T-helper 22 cell (primary cell): ENCODE measurements at places on chromosomes 7 and 10.

GRCh38 chr7:102061354-102061945 is 225.2 kb upstream of the SH2B2 start:
- DNase-seq, result no peak

GRCh38 chr7:128800567-128800966 is 8.8 kb downstream of the CCDC136 start:
- no peak for DNase-seq

DNA sequence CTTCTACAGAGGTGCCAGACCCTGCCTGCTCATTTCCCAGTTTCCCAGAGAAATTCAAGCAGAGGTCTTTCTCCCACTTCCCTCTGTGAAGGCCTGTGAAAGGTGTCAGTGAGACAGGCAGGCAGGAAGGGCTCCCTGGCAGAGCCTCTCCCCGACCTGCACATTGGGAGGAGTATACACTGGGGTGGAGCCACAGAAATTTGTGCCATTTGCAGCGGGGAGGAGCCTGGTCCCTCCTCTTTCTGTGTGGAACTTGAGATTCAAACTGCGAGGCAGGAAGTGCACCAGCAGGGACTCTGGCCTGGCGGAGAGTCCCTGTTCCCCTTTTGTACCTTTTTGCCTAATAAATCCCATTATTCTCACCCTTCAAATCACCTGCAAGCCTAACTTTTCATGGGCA is 54.6 kb upstream of the OPN4 start:
- DNase-seq, result no peak

DNA sequence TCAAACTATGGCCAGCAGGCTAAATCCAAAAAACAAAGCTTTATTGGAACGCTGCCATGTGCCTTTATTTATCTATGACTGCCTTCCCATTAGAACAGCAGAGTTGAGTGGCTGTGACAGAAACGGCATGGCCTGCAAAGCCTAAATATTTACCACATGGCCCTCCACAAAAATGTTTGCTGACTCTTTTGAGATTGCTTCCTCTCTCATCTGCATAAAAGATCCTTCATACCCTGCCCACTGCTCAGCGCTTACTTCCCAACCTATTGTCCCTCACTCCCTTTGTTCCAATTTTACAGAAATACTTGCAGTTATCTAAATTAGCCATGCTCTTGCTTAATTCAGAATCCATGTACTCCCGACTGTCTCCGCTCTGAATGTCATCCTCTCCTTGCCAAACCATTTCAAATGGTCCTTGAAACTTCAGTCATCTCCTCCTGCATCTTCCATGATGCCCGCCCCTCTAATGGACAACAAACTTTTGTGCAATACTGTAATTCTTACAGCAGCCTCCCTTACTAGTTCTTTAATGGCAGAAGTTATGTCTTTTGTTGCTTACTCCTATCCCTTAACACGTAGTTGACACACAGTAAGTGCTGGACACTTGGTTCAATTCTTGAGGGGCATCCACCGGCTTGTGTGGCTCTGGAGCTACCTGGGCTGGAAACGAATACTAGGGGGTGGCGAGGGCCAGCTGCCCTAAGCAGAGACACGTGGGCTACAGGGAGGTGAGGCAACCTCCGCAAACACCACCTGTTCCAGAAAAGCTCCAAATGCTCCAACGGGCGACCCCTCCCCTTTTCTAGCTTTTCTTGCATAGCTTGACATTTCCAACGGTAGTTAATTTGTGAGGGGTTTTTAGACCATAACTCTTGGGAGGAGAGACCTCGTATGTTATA is 832 bp downstream of the XRCC2 start:
- DNase-seq, result no peak

- no peak for DNase-seq
These were observed 246.1 kb downstream of the AGMO start for GRCh38 chr7:15315678-15316077.

DNA sequence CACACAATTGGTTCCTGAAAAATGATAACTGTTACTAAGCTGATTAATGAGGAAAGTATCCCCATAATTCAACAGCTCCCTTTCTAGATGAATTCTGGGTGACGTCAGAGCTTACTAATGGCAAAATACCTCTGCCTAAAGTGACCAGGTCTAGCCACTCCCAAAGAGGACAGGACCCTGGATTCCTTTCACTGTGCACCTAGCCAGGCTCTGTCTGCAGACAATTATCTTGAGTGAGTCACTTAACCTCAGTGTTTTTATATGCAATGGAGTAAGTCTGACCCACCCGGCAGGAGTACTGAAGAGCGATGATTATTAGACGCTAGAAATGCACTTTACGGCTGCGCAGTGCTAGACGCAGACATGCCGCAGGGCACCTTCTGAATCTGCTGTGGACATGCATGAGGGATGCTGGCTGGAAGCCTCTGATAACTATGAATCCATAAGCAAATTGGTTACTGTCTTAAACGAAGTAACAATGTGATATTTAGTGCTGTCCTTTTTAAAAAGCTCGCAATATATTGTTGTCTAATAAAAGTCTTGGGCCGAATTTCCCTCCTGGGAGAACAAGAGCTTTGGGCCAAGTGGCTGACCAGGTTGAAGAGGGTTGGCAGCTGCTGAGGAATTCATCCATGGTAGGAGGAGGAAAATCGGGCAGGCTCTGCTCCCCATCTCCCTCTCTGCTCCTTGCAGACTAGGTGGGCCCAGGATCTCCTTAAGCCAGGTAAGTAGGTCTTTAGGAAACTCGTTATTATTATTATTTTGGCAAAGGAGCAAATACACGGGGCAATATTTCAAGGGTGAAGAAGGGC is 4.6 kb upstream of the INPP5A start:
- DNase-seq, result no peak

DNA sequence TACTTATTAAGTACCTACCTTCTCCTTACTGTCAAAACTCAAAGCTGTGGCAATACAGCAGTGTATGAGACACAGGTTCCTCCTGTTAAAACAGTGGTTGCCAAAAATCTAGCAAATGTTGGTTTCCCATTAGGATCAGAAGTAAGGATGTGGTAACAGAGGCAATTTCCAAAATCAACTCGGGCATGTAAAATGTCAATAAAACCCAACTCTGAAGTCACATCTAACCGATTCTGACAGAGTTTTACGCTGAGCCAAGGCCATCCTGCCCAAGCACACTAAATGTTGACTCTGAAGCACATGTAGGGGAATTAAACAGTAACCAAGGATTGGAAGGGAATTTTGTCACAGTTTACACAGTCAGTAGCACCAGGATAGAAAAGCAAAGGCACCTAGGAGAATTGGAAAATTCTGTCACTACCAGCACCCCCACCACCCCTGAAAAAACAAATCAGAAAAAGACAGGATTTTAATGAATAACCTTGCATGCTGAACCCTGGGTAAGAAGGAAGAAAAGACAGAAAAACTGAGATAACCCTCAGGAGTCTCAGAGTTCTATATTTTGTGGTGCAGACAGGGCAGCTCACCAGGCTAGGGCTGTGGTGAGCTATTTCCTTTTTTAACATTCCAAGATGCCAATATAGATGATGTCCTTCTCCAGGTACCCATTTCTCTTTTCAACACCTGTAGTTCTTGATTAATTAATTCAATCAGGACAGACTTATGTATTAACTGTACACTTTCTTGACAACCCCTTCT is 119.5 kb downstream of the DOCK4 start:
- no peak for DNase-seq

- no peak for DNase-seq
These were observed 405 bp upstream of the ENTPD1 start for GRCh38 chr10:95755511-95756004.

- no peak for DNase-seq
These were observed 11.5 kb upstream of the RSU1 start for GRCh38 chr10:16828701-16829175.
